ENCODE measurements at places on chromosomes 3 and 15.

- DNase-seq: no peak
These were observed 43.9 kb upstream of the KCNH8 start for GRCh38 chr3:19104459-19104858.

- DNase-seq: no peak
These were observed 87.2 kb upstream of the TBL1XR1 start for GRCh38 chr3:177284383-177284881.

- DNase-seq: no peak
These were observed 18.0 kb upstream of the OR5K3 start for GRCh38 chr3:98372445-98372844.

- no peak for DNase-seq
These were observed 40.6 kb downstream of the SLC9C1 start for GRCh38 chr3:112253301-112253971.

- no peak for DNase-seq
These were observed 27.4 kb downstream of the PPARG start for GRCh38 chr3:12316253-12316652.

DNA sequence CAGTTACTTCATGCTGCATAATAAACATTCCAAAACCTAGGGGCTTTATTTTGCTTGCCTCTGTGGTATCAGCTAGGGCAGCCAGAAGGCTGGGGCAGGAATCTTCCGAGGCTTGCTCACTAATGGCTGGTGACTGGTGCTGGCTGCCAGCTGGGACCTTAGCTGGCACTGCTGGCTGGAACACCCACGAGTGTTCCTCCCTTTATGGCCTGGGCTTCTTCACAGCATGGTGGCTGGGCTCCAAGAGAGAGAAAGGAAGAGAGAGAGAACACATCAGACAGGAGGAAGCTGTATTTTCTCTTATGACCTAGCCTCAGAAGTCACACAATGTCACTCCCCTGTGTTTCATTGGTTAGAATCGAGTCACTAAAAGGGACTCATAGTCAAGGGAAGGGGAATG is 23.9 kb upstream of the CDCP1 start:
- no peak for DNase-seq

GRCh38 chr15:68994149-68994548 is 20.3 kb upstream of the NOX5 start:
- peak; percentile 52 for DNase-seq

GRCh38 chr3:195613468-195614069 is 29.8 kb upstream of the APOD start:
- peak; percentile 40 for DNase-seq

GRCh38 chr3:41673650-41674049 is 288.3 kb downstream of the ULK4 start:
- no peak for DNase-seq

GRCh38 chr15:76711351-76711827 is 193.8 kb downstream of the SCAPER start:
- DNase-seq: no peak

GRCh38 chr3:190546881-190547510 is 33.1 kb downstream of the IL1RAP start:
- DNase-seq: no peak

DNA sequence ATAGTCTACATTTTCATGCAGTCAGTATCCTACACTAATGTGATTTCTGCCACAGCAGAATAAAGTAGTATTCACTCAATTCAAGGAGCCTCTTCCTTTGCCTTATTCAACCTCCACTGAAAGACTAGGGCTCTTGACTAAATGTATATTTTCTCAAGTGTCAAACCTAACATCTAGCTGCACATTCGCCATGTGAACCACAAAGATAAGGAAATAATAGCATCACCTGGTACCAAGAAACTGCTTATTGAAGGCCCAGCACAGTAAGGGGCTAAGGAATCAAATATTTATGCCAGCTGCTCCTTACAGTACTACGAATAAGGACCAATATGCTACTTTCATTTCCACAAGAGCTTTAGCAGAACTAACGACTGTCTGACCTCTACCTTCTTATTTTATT is 1.3 kb downstream of the SRP14 start:
- no peak for DNase-seq

GRCh38 chr3:142916605-142917004 is 27.7 kb upstream of the PCOLCE2 start:
- DNase-seq: no peak

- DNase-seq: no peak
These were observed 17.0 kb downstream of the ILDR1 start for GRCh38 chr3:122004991-122005565.

- DNase-seq: no peak
These were observed 343.7 kb upstream of the SOX14 start for GRCh38 chr3:137420198-137420995.

- DNase-seq: no peak
These were observed 121.6 kb downstream of the UBE2E2 start for GRCh38 chr3:23324745-23325144.

DNA sequence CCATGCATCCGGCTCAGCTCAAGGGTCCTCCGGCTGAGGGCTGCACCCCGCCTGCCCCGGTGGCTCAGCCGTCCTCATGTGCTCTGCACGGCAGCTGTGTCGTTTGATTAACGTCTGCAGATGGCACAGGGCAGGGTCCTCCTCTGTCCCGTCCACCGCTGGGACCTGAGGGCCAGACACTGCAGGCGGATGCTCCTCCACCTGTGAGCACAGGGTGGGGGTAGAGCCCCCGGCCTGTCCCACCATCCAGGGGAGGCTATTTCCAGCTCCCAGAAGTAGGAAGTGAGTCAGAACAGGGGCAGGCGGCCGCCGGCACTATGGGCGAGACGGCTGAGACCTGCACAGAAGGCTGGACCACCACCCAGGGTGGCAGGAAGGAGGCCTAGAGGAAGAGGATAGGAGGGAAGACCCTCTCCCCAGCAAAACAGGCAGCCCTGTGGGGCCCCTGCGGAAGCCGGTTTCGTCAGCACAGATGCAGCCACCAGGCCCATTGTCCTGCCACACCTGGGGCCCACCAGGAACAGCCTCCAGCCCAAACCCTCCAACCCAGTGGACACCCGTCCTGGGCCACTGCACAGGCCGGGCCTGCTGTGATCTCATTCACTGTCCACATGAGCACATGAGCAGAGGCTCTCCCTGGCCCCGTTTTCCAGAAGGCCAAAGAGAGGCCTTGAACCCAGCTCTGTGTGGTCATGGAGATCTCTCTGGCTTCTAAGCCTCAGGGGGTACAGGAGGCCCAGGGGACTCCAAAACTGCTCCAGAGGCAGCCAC is 12.6 kb upstream of the PLXND1 start:
- no peak for DNase-seq

DNA sequence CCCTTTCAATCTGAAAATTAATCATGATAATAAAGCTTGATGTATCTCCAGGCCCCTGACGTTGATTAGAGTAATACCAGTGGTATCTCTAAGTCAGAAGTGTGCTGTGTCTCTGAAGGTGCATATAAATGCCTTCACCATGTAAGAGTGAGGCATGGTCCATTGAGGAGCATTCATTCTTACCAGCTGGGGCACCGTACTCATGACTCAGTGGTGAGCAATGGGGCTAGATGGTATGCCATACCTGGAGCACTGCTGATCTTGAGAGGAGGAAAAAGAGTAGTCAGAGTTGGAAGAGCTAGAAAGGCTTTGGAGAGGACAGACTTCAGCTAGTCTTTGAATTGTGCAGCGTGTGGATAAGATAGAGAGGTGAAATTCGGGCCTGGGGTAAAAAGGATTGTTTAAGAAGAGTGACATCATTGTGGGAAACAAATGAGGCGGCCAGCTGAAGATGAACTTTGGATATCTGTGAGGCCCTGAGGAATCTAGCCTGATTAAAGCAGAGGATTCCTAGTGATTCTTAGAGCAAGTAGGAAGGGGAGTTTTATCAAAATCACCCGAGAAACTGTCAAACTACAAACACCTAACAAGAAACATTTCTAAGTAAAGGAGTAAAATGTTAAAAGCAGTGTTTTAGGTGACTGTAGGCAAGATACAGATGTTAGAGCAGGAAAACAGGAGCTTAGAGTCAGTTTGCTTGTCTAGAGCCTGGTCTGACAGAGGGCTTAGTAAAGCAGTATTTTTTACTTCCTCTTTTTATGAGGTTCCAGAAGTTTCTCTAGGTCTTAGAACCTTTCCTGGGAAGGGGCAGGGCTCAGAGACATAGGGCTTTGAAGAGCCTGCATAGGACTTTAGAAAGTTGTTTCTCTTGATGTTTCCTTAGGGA is 13.6 kb downstream of the TMOD3 start:
- no peak for DNase-seq

- DNase-seq: no peak
These were observed 147.5 kb upstream of the SYNPR start for GRCh38 chr3:63130625-63131024.

DNA sequence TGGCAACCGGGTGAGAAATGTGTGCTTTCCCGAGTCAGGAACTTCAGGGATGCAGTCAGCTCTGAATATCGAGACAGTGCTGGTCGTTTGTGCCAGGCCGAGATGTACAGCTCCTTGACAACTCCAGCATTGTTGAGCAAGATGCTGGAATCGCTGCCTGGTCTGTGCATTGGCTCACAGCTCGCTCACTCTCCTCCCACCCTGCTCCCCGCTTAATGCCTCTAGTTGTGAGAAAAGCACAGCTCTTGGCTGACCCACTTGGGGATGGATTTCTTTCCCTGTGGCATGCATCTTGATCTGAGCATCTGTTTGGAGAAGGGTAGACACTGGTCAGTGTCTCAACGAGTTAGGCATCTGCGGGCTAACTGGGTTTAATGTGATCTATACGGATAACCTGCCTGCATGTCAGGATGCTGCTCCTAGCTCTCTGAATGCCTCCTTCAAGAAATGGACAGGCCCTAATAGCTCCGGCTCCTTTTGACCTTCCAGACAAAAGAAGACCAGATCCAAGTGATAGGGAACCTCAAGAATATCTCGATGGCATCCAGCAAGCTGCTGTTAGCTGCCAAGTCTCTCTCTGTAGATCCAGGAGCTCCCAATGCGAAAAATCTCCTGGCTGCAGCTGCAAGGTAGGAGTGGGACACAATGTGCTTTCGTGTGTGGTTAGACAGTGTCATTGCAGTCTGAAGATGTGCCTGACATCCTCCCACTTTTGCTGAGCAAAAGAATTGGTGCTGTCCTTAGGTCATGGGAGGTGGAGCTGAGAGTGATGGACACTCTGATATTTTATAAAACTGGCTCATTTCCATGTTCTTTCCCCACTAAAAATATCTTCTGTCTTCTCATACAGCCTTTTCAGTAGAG is 302.2 kb upstream of the TPM1 start:
- no peak for DNase-seq

DNA sequence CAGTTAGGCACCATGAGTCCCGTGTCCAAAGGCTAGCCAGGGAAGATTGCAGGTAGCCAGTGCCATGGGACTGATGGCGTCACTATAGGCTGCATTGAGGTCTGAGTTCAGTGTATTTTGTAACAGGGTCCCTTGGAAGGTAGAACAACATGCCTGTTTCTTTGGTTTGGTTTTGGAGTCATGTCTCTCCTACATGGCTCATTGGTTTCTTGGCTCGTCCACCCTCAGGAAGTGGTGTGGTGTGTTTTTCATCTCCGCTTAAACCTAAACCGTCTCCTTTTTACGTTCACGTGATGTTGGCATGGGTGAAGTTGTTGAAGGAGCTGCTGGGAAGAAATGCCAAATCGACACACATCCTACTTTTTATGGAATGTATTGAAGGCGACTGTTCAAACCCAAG is 71.6 kb downstream of the FLNB start:
- no peak for DNase-seq

DNA sequence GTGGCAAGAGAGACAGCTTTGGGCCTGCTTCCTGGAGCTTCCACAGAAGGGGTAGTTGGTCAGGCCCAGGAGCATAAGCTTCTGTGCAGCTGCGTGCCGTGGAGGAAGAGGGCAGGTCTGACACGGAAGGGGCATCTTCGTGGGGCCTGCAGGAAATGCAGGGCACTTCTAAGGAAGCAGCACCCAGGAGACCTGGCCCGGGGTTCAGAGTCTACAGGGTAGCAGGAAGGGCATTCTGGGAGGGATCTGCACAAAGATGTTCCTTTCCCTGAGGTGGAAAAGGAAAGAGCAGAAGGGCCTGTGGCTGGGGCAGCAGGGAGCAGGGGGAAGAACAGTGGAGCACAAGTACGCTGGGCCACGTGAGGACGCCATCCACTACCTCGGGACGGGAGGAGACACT is 85.1 kb downstream of the DNAJB8 start:
- DNase-seq: no peak

- no peak for DNase-seq
These were observed 9.1 kb downstream of the CIDEC start for GRCh38 chr3:9870978-9871377.

GRCh38 chr3:119296727-119297122 is 2.5 kb downstream of the ARHGAP31 start:
- no peak for DNase-seq

DNA sequence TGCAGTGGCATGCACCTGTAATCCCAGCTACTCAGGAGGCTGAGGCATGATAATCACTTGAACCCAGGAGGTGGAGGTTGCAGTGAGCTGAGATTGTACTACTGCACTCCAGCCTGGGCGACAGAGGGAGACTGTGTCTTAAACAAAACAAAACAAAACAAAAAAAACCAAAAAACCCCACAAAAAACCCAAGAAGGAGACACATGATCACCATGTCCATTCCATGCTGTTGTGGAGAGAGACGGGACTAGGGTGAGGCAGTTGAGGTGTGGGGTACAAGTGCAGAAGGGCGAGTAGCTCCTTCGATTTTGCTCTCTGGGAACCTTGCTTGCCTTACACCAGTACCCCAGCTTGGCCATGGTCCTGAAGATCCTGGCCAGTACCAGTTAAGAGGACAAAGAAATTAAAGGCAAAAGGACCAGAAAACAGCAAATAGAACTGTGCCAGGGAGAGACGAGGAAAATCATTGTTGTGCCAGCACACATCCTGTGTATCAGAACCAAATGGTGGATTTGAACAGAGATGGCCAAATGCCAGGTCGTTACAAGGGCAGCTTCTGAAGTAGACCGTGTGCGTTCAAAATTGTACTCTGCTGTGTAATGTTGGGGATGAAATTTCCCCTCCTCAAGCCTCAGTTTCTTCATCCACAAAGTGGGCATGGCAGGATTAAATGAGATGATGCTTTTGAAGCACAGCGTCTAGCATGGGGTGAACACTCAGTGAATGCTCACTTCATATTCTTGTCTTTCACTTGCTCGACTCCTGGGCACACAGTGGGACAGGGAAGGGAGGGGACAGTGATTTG is 42.9 kb upstream of the CTSH start:
- DNase-seq: no peak

- no peak for DNase-seq
These were observed 6.8 kb upstream of the MFSD1 start for GRCh38 chr3:158794936-158795518.

- no peak for DNase-seq
These were observed 19.5 kb downstream of the COPS2 start for GRCh38 chr15:49135911-49136310.

GRCh38 chr3:22373182-22373581 is 622.2 kb upstream of the ZNF385D start:
- no peak for DNase-seq

DNA sequence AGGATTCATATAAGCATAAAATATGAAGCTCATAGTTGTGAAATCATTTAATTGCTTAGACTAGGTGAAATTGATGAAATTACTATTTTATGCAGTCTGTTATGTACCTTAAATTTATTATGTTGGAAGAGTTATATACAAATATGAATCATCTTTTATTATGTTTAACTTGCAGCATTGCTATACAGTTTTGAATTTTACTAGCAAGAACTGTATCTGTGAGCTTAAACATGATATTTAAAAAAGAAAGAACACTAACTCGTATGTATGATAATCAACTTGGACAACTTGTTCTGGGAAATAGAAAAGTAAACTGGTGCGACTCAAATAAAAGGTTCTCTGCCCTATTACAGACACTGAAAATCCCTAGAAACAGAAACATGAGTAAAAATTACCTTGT is 1.8 kb downstream of the STX19 start:
- DNase-seq: no peak
